CD4-positive, alpha-beta memory T cell (primary cell): ENCODE measurements at places on chromosomes 6 and 20. TPM values are rescaled to one million over a fixed set of nuclear protein-coding genes. Genes with fewer than 3 reads are reported as not detected.

Gene STMND1
- not detected for total RNA-seq

Gene RSPH9
- not detected for total RNA-seq

Gene MPIG6B
- not detected for total RNA-seq

Gene WDR46
- total RNA-seq, result 60.8 TPM

Gene XKR7
- total RNA-seq, result not detected

Gene SFT2D1
- 37.5 TPM for total RNA-seq

Gene LGSN
- not detected for total RNA-seq

DNA sequence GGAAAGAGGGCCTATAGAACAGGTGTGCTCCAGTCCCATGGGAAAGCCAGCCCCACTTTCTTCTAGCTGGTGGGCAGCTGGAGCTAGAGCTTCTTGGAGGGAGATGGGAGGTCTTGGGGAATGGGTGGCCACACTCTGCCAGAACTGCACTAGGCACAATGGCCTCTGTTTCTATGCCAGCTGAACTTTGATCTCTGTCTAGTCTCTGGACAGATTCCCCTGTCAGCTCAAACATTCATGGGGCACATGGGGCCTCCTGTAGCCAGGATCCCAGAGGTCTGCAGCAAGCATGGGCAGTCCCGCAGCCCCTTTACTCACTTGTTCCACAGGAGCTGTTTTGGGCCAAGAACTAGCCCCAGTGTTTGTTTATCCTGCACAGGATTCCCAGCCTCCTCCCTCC lies 591.3 kb upstream of the HS3ST5 start:
- H3K36me3 ChIP-seq, result no peaks in the 10 kb centered on the region
- no peak overlapping the region for H3K4me3 ChIP-seq
- H3K27me3 ChIP-seq, result no peaks in the 10 kb centered on the region
- H3K27ac ChIP-seq, result no peak overlapping the region

DNA sequence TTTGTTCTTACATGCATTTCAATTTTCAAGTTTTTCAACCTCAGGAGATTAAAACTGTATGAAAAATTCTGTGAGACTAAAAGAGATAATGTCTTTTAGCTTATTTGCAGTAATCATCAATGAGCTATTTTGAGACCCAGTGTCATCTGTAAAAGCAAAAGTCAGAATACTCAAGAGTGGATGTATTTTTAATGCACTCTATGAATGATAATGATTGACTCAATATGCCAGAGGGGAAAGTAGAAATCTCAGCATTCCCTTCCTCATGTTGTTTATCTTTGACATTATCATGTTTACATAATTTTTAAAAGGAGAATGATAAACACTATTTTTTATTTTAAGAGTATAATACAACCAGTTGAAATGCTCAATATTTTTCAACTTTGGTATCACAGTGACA lies 162.1 kb downstream of the MMUT start:
- H3K4me3 ChIP-seq, result no peak overlapping the region
- no peaks in the 10 kb centered on the region for H3K27me3 ChIP-seq
- H3K36me3 ChIP-seq, result no peaks in the 10 kb centered on the region
- H3K4me1 ChIP-seq, result no peaks in the 10 kb centered on the region
- H3K27ac ChIP-seq, result no peak overlapping the region
- no peak for DNase-seq

DNA sequence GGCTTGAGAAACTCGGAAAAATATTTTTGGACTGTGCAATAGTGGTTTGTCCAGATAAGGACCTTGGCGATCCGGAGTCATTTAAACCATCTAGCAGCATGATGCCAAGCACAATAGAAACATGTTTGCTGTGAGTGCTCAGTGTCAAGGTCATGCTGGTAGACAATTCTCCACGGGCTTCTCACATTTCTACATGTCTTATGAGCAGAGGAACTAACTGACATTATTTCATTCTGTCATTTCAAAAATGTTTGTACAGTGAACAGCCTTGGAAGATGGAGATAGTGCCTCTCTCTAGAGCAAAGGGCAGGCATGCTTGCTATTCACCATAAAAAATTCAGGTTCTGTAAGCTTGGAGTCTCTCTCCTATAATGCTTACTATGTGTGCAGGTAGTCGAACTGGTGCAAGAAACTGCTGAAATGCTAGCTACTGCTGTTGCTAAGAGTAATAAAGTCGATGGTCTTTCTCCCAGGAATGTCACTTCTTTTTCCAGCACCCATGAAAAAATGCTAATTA lies 25.4 kb upstream of the CCN2 start:
- no peaks in the 10 kb centered on the region for H3K36me3 ChIP-seq
- H3K4me1 ChIP-seq, result no peaks in the 10 kb centered on the region
- DNase-seq, result no peak

GRCh38 chr6:24359640-24360454 lies 2.0 kb upstream of the DCDC2 start:
- H3K4me1 ChIP-seq, result peaks cover 19% of the 10 kb centered on the region
- peak overlapping the region; percentile 58 for H3K4me3 ChIP-seq
- H3K27me3 ChIP-seq, result no peaks in the 10 kb centered on the region
- peak; percentile 78 for DNase-seq
- no peak overlapping the region for H3K27ac ChIP-seq

- no peaks in the 10 kb centered on the region for H3K27me3 ChIP-seq
- H3K36me3 ChIP-seq, result no peaks in the 10 kb centered on the region
- no peaks in the 10 kb centered on the region for H3K4me1 ChIP-seq
- H3K27ac ChIP-seq, result no peak overlapping the region
- DNase-seq, result no peak
Measured at GRCh38 chr6:39362487-39362865, 40.0 kb upstream of the KCNK16 start.

DNA sequence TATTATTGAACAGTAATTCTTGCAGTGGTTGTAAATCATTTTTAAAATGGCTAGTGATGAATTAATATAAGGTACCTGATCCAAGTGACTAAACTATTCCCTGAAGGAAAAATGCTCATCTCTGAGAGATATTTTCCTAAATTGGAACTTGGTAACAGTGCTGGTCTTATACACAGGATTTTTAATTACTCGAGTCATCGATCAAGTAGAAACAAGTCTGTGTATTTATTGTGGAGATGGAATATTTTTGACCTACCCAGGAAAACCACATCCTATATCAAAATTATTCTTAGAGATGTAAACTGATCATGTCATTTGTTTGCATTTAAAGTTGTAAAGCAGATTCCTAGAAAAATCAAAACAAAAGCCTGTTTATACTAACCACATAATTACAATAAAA lies 166.9 kb downstream of the MOXD1 start:
- H3K4me1 ChIP-seq, result no peaks in the 10 kb centered on the region
- H3K4me3 ChIP-seq, result no peak overlapping the region
- DNase-seq, result no peak
- no peaks in the 10 kb centered on the region for H3K36me3 ChIP-seq
- H3K27me3 ChIP-seq, result no peaks in the 10 kb centered on the region
- no peak overlapping the region for H3K27ac ChIP-seq

GRCh38 chr6:710601-711571 lies 17.9 kb upstream of the EXOC2 start:
- H3K4me3 ChIP-seq, result peak overlapping the region; percentile 81
- peak; percentile 60 for DNase-seq
- H3K36me3 ChIP-seq, result no peaks in the 10 kb centered on the region
- H3K4me1 ChIP-seq, result peaks cover 15% of the 10 kb centered on the region
- H3K27me3 ChIP-seq, result no peaks in the 10 kb centered on the region

DNA sequence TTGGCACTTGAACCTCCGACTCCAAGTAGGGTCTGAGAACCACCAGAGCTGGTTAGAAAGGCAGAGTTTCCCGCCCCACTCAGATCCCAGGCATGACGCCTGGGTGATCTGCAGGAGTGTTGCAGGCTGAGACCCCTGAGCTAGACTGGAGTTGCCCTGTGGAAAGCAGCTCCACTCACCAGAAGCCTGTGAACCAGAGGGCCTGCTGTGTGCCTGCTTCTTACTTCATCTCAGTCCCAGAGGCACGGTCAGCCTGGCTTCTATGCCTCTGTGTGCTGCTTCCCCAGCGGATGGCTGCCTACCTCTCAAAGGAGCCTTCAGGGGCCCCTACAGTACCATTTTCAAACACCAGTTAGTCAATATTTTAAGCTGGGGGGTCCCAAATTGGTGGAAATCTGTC lies 15.6 kb upstream of the CCN6 start:
- no peaks in the 10 kb centered on the region for H3K27me3 ChIP-seq
- DNase-seq, result no peak
- no peak overlapping the region for H3K4me3 ChIP-seq
- no peak overlapping the region for H3K27ac ChIP-seq
- H3K4me1 ChIP-seq, result peaks cover 44% of the 10 kb centered on the region

DNA sequence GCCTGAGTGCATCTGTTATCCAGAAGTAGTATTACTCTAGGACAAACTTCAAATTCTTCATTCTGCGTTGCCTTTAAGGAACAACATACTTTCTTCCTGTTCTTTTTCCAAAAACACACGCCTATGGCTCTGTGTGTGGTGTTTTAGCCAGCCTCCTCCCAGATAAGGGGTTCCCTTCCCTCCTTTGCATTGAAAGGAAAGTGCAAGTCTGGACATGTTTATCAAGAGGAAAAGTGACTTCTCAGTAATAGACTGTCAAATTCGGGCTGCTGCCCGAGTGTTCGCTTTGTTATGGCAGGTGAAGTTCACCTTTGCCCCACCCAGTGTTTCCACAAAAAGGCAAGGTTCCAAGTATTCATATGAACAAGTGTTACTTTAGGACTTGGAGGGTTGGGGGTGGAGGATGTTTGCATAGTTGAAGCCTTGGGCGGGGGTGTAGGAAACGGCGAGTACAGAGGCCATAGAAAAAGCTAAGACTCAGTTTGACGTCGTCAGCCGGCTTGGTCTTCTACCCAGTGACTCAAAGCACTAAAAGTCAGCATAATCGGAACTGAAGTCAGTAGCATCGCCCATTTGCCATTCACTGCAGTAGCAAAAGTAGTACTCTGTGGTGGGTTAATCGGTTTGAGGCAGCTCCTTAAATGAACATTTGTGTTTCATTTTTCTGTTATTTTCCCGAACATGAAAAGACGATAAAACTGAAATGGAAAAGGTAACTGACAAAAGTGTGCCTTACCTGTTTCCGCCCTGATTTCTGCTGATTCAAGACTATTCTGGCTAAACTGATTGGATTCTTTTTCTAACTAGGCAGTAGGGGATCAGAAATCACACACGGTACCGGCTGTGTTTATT lies 12.5 kb downstream of the PRDM1 start:
- H3K27ac ChIP-seq, result peak overlapping the region; percentile 69
- H3K36me3 ChIP-seq, result peaks cover 4% of the 10 kb centered on the region
- peak; percentile 88 for DNase-seq
- H3K4me3 ChIP-seq, result peak overlapping the region; percentile 89
- peaks cover 71% of the 10 kb centered on the region for H3K4me1 ChIP-seq

DNA sequence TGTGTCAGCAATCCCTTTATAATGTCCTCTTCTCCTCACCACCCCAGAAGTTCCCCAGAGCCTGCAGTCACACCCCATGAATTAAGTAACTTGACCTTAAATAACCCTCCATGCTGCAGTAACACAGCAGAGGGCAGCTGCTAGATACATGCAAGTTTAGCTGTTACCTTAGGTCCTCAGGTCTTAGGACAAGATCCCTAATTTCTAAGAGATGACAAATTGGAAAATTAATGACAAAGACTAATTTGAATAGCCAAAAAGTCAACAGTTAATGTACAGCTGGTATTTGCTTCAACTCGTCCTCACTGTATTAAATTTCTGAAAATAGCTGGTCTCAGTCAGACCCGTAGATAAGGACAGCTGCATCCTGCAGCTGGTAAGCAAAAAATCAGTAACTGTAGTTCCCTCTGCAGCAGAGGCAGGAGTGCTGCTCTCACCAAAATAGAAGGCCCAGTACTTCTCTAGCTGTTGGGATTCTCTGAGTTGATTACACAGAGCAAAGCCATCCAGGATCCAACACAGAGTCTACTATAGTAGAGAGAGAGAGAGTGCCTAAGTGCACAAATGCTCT lies 62.4 kb downstream of the TNFRSF21 start:
- no peaks in the 10 kb centered on the region for H3K27me3 ChIP-seq
- DNase-seq, result no peak
- H3K4me3 ChIP-seq, result no peak overlapping the region
- no peaks in the 10 kb centered on the region for H3K4me1 ChIP-seq
- no peaks in the 10 kb centered on the region for H3K36me3 ChIP-seq

- H3K27ac ChIP-seq, result no peak overlapping the region
- no peaks in the 10 kb centered on the region for H3K4me1 ChIP-seq
- H3K4me3 ChIP-seq, result no peak overlapping the region
- H3K36me3 ChIP-seq, result no peaks in the 10 kb centered on the region
- H3K27me3 ChIP-seq, result no peaks in the 10 kb centered on the region
Measured at GRCh38 chr20:38311091-38311490, 7.1 kb downstream of the BPI start.

GRCh38 chr6:157608221-157609075 lies 214.6 kb upstream of the SNX9 start:
- H3K27ac ChIP-seq, result no peak overlapping the region
- H3K27me3 ChIP-seq, result no peaks in the 10 kb centered on the region
- no peak overlapping the region for H3K4me3 ChIP-seq
- H3K36me3 ChIP-seq, result no peaks in the 10 kb centered on the region
- H3K4me1 ChIP-seq, result no peaks in the 10 kb centered on the region
- no peak for DNase-seq

DNA sequence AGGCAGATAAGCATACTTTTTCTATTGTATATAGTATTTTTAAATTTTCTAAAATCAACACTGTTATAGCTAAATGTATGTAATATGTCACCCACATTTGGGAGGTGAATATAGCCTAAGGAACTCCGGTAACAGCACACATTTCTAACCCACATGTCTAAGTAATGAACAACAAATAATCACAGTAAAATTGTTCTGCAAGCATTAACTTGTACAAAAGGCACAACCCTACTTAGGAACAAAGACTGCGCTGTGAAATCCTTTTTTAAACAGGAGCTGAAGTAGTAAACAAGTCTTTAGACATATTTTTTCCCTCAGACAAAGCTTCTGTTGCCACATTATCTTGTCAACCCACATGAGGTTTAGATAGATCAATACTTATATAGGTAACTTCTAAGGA lies 872.4 kb upstream of the SLC35B3 start:
- H3K4me3 ChIP-seq, result no peak overlapping the region
- no peaks in the 10 kb centered on the region for H3K27me3 ChIP-seq
- no peaks in the 10 kb centered on the region for H3K36me3 ChIP-seq
- no peaks in the 10 kb centered on the region for H3K4me1 ChIP-seq

GRCh38 chr6:21850691-21851090 lies 257.1 kb downstream of the SOX4 start:
- H3K27me3 ChIP-seq, result no peaks in the 10 kb centered on the region
- H3K4me1 ChIP-seq, result no peaks in the 10 kb centered on the region
- H3K36me3 ChIP-seq, result no peaks in the 10 kb centered on the region
- no peak overlapping the region for H3K27ac ChIP-seq

GRCh38 chr20:62045529-62046285 lies 20.0 kb downstream of the TAF4 start:
- H3K4me1 ChIP-seq, result no peaks in the 10 kb centered on the region
- H3K27me3 ChIP-seq, result no peaks in the 10 kb centered on the region
- no peak overlapping the region for H3K4me3 ChIP-seq

GRCh38 chr6:125268765-125269164 lies 33.0 kb downstream of the HDDC2 start:
- no peaks in the 10 kb centered on the region for H3K4me1 ChIP-seq
- peaks cover 4% of the 10 kb centered on the region for H3K36me3 ChIP-seq
- no peak for DNase-seq
- no peaks in the 10 kb centered on the region for H3K27me3 ChIP-seq
- H3K4me3 ChIP-seq, result no peak overlapping the region
- no peak overlapping the region for H3K27ac ChIP-seq

GRCh38 chr6:106334646-106335448 lies 9.3 kb upstream of the ATG5 start:
- no peaks in the 10 kb centered on the region for H3K36me3 ChIP-seq
- H3K4me1 ChIP-seq, result peaks cover 5% of the 10 kb centered on the region
- DNase-seq, result peak; percentile 60

GRCh38 chr6:9540534-9541126 lies 874.2 kb downstream of the TFAP2A start:
- H3K27ac ChIP-seq, result no peak overlapping the region
- H3K36me3 ChIP-seq, result no peaks in the 10 kb centered on the region
- H3K4me3 ChIP-seq, result no peak overlapping the region
- no peaks in the 10 kb centered on the region for H3K4me1 ChIP-seq
